ENCODE measurements at places on chromosomes 11 and 22.

- no peak for DNase-seq
Measured at GRCh38 chr11:102384419-102385079, 37.5 kb downstream of the BIRC2 start.

GRCh38 chr11:34890812-34891211 is 25.4 kb downstream of the APIP start:
- no peak for DNase-seq

DNA sequence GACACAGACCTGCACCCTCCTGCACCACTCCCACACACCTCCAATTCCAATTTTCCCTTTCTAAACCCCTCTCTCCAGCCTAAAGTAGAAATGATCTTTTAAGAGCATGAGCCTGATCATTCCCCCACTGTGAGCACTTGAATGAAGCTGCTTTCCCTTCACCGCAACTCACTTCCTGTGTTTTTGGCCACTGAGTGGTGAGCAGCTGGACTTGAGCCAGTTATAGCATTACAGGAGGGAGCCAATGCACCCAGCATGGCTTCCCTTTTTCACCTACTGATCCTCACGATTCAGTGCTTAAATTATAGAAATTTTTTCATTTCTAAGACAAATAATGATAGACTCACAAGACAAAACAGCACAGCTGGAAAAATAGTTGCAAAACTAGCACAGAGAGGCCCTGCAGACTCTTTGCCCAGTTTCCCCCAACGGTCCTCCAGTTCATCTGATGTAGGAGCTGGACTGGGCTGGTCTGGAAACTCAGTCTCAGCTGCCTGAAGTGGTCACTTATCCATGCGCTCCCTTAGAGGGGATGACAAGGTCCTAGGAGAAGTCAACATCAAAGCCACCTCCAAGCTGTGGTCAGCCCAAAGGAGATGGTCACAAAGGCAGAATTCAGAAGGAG is 9.7 kb upstream of the APOL4 start:
- DNase-seq, result no peak

GRCh38 chr11:134498326-134499139 is 86.5 kb upstream of the B3GAT1 start:
- no peak for DNase-seq

- DNase-seq, result no peak
Measured at GRCh38 chr11:17640493-17641164, 78.7 kb upstream of the MYOD1 start.

- no peak for DNase-seq
Measured at GRCh38 chr11:103987629-103988594, 48.5 kb upstream of the DDI1 start.

GRCh38 chr11:10012068-10012467 is 282.0 kb downstream of the SBF2 start:
- DNase-seq, result no peak

GRCh38 chr11:60910281-60910687 is 3.7 kb upstream of the TMEM109 start:
- no peak for DNase-seq

DNA sequence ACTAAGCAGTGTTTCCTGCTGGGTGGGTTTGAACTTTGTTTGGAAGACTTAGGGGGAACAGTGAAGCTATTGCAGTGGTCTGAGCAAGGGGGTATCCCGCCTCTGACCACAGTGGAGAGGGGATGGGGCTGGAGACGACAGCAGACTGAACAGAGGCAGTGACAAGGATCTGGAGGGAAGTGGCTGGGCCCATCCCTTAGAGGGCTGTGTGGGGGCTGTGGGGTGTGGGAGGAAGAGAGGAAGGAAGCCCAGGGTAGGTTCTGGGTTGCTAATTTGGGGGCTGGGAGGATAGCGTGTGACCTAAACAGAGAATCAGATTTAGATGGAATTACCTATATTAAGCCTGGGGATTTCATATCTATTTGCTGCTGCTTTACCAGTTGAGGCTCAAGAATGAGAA is 70.7 kb downstream of the BMAL1 start:
- no peak for DNase-seq
